ENCODE measurements at places on chromosomes 12 and 14.
A peak's percentile ranks its signal among the peaks of the same experiment; 100 is the strongest.

GRCh38 chr12:57626921-57627445, 6.0 kb downstream of the B4GALNT1 start:
- DNase-seq = no peak

GRCh38 chr12:19058235-19059021, 71.1 kb upstream of the PLEKHA5 start:
- no peak for DNase-seq

DNA sequence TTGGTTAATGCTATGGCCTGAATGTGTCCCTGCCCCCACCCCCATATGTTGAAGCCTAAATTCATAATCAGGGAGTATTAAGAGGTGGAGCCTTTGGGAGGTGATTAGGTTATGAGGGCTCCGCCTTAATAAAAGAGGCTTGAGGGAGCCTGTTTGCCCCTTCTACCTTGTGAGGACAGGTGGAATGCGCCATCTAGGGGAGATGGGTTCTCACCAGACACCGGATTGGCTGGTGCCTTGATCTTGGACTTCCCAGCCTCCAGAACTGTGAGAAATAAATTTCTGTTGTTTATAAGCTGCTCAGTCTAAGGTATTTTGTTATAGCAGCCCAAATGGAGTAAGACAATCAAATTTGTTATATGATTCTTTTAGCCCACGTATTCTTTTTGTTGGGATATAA, 148.3 kb downstream of the PTCSC3 start:
- peak; percentile 6 for DNase-seq

- no peak for DNase-seq
These were observed 6.0 kb downstream of the BDKRB1 start for GRCh38 chr14:96261772-96262655.

- DNase-seq = peak; percentile 42
These were observed 62.7 kb downstream of the RASSF3 start for GRCh38 chr12:64672925-64673409.

Data from stimulated activated CD4-positive, alpha-beta T cell treated with anti-CD3 and anti-CD28 coated beads, Interleukin-2, amount 100 ng/mL, for 24 hours (primary cell).